HTR-8/SVneo (cell line): ENCODE measurements at places on chromosomes 1 and 21.
A peak's percentile ranks its signal among the peaks of the same experiment; 100 is the strongest.

DNA sequence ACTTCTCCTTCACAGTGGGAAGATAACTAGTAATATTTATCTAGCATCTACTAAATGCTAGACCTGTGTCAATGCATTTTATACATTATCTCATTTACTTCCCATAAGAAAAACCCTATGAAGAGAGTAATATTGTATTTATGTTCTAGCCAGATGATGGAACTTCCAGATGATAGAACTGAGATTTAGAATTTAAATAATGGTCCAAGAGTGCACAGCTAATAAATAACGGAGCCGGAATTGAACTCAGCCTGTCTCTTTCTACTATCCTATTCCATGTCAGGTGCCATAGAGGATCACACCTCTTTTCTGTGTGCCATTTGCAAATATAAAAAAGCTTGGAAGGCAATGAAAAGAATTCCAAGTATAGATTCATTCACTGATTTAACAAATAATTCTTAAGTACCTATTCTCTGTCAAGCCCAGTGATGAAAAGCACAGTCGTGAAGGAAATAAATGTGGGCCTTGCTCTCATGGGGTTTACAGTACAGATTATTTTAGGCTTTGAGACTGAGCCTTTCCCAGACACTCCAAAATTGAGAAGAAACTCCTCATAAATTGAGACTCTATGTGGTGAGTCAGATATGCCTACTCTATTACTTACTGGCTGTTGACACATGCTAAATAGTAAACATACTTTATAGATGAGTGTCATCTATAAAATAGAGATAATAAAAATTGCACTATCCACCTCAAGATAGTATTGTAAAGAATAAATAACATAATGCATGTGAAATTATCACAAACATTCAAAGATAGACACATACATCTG is 378.0 kb upstream of the PRMT6 start:
- DNase-seq: no peak

DNA sequence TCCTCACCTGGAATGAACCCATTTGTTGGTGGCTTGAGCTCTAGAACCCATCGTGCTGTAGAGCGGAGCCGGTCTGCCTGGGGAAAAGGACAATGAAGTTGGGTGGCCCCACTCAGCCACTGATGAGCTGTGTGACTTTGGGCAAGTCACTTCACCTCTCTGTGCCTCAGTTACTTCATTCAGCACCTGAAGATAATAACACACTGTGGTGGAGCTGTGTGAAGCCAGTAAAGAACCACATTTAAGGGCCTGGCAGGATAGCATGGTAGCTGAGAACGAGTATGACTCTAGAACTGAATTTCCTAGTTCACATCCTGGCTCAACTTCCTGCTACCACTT is 37.1 kb downstream of the EPHB2 start:
- no peak for DNase-seq

- no peak for DNase-seq
Measured at GRCh38 chr1:111719674-111720132, 19.5 kb downstream of the INKA2 start.

GRCh38 chr1:113129529-113130185 is 56.7 kb downstream of the LRIG2 start:
- no peak for DNase-seq

DNA sequence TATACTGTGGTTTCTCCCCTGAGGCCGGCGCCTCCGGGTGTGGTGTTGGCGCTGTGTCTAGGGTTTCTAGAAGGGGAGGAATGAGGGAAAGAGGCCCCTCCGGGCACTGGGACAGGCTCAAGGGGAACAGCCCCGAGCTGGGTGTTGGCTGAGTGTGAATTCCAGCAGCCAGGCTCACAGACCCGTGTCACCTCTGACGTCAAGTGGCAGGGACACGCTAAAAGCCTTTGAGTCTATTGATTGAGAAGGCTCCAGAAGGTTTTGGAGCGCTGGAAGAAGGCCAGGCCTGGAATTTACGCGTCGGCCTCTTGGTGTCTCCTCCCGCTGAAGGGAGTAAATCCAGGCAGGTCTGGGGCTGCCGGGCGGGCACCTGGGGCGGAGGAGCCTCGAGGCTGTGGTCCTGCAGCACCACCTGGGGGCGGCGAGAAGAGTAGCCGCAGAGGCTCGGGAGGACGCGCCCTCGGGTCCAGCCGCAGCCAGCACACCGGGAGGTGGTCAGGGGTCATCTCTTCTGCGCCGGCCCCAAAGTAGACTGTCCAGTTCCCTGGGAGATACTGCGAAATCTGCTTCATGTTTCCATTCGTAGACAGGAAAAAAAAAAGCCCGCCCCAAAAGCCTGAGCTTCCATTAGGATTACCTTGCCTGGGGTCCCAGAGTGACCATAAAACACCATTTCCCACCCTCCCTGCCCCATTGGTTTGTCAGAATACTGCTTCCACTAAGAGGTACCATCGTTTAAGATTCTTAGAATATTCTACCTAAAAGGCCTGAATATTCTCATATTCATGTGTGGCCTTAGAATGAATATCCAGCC is 61.7 kb downstream of the TLR5 start:
- peak; percentile 89 for DNase-seq
